G401 (cell line): ENCODE measurements at places on chromosomes 7 and 10.

GRCh38 chr7:159070431-159071148 lies 74.1 kb downstream of the VIPR2 start:
- no peak for DNase-seq

DNA sequence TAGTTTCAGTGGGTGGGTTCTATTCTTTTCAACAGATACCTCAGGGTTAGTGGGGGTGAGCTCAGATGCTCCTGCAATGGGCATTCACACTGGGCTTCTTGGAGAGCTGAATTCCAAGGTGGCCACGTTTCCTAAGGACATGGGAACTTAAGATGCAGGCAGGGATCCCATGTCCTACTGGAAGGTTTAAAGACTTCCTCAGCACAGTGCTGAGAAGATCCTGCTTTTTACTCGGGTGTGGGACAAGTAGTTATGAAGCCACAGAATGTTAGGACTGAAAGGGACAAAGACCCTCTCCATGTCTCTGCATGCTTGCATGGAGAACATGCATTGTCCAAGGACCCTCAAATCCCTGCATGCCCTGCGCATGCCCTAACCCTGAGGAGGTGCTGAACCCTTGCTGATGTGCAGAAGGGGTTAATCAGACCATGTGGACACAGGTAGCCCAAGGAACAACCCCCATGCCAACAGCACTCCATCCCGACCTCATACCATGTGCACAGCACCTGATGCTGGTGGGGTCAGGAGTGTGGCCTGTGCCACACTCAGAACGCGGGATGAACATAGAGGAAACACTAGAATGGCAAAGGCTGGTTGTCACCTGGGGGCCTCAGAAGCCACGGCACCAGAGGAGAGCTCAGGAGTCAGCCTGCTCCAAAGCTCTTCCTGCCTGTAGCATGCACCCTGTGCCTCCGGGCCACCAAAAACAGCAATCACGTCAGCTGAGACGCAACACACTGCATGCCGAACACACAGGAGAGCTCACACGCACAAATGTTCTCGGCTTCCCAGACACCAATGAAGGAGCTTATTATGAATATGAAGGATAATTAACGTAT lies 15.2 kb downstream of the IL2RA start:
- no peak for DNase-seq

- peak; percentile 98 for DNase-seq
These were observed 51.4 kb upstream of the PDCD4 start for GRCh38 chr10:110820321-110820814.

DNA sequence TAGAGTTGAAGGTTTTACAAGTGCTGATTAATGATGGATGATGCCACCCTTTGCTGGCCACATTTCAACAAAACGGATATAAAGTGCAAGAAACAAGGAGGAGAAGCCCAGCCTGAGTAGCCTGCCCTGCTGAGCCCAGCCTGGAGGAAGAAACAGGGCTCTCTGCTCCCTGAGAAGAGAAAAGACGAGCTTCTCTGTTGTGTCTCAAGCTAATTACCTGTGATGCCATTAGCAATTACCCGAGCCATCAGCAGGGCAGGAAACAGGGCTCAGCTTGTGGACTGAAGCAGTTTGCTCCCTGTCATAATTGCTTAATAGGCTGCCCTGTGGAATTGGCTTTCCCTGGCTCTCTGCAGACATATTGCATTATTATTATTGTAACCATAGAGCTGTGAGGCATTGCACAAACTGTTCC lies 709.3 kb upstream of the AUTS2 start:
- DNase-seq = no peak

- DNase-seq = no peak
These were observed 75.3 kb downstream of the NDUFB2 start for GRCh38 chr7:140771826-140772225.

DNA sequence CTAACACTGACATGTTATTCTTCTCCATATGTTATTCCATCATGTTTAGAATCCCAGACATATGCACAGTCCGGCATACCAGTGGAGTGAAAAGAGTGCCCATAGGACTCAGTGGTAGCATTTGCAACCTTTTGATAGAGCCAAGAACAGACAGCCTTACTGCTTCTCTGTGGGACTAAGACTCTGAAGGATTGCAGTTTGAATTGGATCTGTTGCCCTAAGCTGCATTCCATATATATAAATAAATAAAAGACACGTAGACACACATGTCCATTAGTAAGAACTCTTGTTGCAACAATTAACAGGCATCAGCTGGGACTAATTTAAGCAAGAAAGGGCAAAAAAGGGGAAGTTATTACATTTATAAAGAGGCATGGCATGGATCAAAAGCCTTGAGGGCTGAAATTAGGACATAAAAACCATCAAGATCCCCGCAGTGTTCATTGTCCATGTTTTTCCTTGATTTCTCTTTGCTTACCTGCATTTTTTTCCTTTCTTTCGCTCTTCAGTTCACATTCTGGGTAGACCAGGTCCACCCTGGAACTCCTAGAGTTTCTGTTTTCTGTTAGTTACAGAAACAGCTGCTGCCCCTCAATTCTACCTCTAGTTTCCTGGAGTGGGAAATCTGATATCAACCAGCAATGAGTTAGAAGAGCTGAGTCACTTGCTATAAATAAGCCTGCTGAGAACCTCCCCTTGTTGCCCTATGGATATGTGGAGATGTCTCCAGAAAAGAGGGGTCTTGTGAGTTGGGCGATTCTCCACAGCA lies 132.4 kb downstream of the SORCS1 start:
- DNase-seq = no peak

DNA sequence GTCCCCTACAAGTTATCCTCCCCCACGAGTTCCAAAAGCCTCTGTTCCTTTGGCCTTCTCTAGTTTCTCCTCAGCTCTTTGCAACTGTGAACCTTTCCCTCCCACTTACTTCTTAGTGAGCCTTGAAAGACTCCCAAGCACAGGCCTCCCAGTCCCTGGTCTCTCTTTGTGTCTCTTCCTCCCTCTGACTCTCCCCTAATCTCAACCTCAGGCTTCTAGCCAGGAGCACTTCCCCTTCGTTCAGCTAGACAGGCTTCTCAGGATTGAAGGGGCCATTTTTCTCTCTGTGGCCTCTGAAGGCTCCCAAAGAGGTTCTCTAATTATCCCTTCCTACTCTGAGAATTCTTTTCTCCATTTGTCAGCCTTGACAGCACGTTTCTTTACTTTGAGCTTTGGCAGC lies 50.2 kb upstream of the PHYHIPL start:
- no peak for DNase-seq

DNA sequence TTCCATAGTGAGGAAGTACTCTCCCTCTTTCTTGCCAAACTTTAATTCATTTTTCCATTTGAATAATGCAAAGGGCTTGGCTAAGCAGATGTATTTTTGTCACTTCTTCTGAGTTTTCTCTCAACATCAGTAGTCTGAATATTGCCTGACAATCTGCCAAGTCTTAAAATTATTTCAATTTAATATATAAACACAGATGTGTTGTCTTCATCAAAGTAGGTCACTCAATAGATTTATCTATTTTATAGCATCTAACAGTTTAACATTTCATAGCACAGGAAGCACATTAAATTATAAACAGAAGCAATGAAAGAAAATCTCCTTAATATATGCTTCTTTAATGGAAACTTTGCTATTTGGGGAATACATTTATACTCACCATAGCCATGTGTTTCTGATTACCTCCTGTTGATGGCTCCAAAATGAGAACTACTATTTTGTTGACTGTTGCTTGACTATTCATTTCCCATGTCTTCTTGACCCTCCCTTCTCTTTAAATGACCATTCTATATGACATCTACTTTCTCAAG lies 4.5 kb downstream of the CPED1 start:
- DNase-seq = no peak

DNA sequence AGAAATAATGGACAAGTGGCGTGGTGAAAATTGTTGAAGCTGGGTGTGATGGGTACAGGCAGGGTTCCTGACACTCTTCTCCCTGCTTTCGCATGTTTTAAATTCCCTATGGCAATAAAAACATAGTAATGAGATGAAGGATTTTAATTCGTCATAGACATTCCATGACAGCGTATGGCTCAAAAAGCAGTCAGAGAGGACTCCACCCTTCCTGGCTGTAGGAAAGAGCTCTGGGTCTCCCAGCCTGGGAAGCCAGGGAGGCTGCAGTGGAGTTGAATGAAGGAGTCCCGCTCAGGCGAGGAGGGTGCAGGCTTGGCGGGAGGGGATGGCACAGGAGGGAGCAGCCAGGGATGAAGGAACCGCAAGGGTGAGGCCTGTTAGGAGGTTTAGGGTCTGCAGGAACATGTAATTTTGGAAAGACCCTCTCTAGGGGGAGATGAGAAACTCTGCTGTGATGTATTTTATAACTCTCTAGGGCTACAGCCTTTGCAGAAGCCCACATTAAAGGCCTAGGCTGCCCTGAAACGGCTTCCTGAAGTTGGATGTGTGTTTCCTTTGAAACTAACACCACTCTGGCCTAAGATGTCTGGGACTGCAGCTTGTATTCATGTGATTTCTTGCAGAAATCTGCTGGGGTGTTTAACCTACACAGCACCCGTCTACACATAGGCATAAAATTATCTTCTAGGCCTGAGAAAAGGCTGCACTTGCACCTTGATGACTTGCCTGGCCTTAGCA lies 7.6 kb upstream of the LARP4B start:
- DNase-seq = no peak

DNA sequence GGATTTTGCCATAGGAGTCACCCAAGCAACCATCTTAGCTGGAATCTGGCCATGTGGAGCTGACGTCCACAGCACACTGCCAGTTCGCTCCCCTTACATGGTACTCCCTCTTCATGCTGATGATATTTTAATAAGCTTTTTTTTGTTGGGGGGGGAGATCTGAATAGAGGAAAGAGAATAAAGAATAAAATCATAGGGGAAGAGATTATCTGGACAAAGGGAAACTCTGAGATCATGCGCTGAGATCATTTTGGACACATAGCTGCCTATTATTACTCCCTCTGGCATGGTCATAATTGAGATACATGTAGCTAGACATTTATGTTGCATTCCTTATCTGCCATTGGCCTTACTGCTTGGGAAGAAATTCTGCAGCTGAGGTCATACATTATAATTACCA lies 282.7 kb downstream of the HTR7 start:
- no peak for DNase-seq

DNA sequence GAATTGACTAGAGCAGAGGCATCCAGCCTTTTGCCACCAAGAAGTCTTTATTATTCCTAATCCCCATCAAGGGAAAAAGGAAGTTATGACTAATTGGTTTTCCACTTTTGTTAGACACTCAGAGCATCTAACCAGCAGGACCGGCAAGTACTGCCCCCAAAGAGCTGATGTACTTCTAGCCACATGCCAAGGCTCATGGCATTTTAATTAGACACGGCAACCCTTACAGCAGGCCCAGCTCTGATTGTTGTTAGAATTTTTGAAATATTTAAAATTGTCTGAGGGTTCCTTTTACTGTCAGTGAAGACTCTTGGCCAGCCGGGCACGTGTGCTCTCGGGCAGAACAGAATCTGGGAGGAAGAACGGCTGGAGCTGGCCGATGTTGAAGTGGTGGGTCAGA lies 114.8 kb downstream of the SPAG6 start:
- no peak for DNase-seq

DNA sequence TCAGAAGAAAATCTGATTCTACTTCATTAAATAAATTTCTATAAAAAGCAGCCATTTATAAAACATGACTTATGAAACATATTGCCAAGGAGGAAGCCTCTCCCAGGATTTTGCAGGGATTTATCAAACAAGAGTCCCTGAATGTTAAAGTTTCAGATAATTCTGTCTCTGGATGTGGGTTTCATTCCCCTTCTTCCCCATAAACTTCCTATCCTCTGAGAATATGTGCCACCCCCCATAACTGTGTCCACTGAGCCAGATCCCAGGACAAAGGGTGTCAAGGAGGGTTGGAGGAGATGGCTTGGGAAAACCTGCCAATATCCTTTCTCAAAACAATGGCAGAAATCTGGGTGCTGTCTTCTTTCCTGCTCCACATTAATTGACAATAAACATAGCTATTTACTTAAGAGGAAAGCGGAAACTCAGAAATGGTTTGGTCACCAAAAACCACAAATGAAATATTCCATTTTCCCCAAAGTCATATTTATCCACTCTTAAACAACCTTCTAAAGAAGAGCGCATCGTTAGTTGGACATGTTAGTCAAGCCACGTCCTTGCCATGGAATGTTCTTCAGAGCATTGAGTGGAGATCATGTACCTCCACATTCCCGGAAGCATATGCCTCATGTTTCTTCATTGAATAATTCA lies 54.3 kb upstream of the AKR1E2 start:
- DNase-seq = no peak

DNA sequence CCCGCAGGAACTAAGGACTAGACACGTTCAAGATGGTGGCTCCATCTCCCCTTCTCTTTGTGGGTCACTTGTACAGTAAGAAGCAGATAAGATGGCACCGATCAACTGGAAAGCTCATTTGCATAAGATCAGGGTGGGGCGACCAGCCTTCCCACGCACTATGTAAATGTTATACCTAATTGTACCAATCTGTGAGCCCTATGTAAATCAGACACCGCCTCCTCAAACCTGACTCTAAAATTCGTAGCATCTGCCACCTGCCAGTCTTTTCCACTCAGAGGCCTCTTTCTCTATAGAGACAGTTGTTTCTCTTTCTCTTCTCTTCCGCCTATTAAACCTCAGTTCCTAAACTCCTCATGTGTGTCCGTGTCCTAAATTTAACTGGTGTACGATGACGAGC lies 324.5 kb downstream of the PHF14 start:
- DNase-seq = no peak

GRCh38 chr10:108631332-108631731 lies 1292.0 kb downstream of the XPNPEP1 start:
- DNase-seq = no peak

- DNase-seq = peak; percentile 12
These were observed 325.6 kb downstream of the PLXNA4 start for GRCh38 chr7:132250480-132251326.

DNA sequence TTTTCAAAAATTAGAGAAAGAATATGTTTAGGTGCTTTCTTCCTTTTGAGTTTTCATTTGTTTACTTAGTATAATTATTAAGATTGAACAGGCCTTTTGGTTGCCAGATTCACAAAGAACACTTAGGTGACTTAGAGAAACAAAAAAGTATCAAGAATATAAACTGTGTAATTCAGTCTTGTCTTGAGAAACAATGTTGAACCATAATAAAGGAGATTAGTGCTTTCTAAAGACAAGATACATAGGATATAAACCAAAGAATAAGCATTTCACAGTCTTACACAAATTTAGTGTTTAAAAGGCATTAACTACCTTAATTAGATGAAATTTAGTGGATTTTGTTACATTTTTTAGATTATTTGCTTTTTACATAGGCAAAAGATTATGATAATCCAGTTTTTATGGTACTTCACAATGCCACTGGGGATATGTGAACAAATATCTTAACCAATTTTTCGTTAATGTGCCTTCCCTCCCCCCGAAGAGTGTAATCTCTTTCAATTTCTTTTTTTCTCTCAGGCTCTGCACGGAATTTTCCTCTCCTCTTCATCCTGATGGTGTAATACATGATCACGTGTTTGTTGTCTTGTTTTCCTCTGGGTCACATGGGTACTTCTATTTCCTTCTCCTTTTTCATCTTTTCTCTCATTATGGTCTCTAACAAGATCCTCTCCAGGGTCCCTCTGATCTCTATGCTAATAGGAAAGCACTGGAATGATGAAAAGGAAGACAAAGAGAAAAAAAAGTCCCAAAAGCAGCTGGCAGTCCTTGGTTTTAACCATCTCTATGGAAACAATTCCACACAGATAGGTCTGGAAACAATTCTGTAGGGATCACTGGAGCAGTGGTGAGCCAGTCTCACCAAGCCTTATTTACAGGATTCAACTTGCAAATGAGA lies 3.7 kb upstream of the HNRNPH3 start:
- DNase-seq = peak; percentile 88

- no peak for DNase-seq
These were observed 22.7 kb downstream of the HECW1 start for GRCh38 chr7:43135129-43135528.

GRCh38 chr10:31549896-31550295 lies 230.9 kb downstream of the ZEB1 start:
- DNase-seq = no peak
